Activated CD8-positive, alpha-beta memory T cell treated with anti-CD3 and anti-CD28 coated beads, Interleukin-2, amount 50 U/mL, for 48 hours (primary cell): ENCODE measurements at places on chromosomes 16 and 17.

GRCh38 chr17:65801513-65801912, 240.1 kb upstream of the AXIN2 start:
- no peak for DNase-seq

DNA sequence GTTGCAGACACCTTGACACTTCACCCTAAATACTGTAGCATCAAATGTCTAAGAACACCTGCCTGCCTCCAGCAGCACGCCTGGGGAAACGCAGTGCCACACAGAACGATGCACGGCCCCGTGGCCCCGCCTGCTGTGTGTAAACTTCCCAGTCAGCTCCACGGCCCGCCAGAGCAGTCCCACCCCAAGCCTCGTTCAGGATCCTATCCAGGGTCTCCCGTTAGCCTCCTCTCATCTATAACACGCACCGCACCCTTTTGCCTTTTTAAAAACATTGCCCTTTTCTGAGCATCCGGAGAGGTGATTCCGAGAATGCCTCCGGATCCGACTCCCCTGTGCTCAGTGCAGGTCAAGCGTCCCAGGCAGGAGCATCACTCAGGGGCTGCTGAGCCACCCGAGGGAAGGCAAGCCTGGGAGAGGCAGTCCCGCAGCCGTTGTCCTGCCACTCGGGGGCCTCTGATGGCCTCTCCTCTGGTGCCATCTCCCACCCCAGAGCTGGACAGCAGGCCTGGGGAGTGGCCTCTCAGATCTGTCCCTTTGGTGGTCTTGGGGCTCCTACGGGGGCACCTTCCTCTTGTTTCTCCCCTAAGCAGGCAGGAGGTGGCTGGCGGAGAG, 37.9 kb upstream of the SLC38A10 start:
- DNase-seq: no peak

- no peak for DNase-seq
Measured at GRCh38 chr16:73823205-73823849, 473.3 kb upstream of the PSMD7 start.

GRCh38 chr16:73288520-73288919, 240.6 kb upstream of the ZFHX3 start:
- no peak for DNase-seq

- no peak for DNase-seq
Measured at GRCh38 chr17:41448506-41448905, 7.7 kb upstream of the KRT38 start.

- DNase-seq: no peak
Measured at GRCh38 chr16:88310796-88311605, 71.8 kb upstream of the ZNF469 start.

DNA sequence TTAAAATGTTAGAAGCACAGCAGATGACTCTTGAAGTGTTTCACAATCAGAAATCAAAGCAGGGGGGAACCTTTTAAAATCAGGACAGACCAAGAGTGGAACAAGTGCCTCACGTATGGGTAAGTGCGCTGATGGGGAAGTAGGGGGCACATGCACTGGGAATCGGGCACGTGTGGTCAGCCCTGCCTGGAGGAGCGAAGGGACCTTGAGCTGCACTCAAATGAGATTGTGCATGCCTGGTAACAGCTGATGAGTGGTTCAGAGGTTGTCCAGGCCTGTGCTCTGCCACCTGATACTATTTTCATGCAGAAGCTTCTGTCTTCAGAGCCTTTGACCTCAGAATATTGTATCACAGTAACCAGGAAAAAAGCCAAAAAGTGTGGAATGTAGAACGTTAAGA, 13.7 kb upstream of the XYLT2 start:
- DNase-seq: peak; percentile 37

- peak; percentile 78 for DNase-seq
Measured at GRCh38 chr17:40323391-40324381, 14.7 kb downstream of the RARA start.

- no peak for DNase-seq
Measured at GRCh38 chr17:60154616-60155426, 5.0 kb downstream of the CA4 start.

DNA sequence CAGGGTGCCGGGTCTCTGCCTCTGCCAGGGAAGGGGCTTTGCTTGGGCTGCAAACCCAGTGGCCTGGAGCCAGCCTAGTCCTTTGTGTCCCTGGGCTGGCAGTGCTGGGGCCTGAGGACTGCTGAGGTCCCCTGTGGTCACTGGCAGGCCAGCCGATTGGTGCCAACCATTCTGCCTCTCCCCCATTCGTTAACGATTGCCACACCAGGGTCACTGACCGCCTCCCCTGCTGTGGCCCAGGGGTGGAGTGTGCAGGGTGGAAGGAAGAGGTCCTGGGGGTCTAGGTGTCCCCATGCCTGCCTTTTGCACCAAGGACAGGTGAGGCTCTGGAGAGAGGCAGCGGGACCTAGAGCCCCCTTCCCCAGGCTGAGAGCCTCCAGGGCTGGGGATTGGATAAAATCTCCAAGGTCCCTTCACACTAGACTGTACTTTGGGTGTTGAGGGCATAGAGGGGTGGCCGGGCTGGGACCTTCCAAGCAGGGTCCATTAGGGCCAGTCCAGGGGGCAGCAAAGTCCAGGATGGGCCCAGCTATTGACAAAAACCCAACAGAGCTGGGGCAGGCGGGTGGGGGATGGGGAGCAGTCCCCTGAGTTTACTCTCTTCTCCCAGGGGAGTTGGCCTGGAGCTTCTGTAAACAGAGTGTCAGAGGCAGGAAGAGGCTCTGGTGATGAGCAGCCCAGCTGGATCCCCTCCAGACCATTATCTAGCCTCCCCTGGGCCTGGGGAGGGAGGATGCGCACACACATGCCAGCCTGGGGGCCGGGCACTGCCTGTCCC, 1.1 kb downstream of the VASN start:
- DNase-seq: no peak

- no peak for DNase-seq
Measured at GRCh38 chr17:47652570-47652969, 2.9 kb downstream of the KPNB1 start.

- peak; percentile 90 for DNase-seq
Measured at GRCh38 chr16:81444448-81445121, at the start of gene CMIP. CMIP (plus strand) TSS chr16:81444808.

GRCh38 chr16:11084484-11084875, 140.1 kb downstream of the CLEC16A start:
- DNase-seq: no peak

DNA sequence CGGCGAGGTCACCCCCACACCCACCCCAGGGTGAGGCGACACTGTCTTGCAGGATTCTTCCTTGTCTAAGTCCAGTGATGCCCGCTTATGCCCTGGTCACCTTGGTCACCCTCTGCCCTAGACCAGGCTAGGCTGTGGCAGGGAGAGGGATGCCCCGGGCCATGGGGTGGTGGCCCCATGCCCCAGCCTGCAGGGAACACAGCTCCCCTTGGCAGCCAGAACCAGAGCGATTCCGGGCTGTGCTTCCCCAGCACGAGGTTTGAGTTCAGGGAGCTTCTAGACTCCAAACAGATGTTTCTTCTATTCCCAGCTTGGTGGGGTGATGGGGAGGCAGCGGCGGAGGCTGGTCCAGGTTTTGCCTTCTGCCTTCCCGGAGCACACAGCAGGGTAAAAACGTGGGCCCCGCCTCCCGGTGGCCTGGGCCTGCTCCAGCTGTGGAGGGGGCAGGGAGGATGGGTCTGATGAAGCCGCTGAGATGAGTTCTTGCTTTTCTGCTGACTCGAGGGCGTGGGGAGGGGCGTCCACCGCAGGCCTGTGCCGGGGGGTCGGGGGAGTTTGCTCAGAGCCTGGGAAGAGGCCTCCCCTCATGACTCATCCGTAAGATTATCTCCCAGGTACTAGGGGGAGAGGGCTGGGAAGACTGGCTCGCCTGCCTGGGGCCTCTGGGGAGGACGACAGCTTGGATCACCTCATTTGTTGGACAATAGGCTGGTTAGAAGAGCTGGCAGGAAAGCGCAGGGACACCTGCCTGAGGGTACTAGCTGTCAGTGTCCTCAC, 15.4 kb downstream of the SMTNL2 start:
- no peak for DNase-seq

GRCh38 chr16:87305505-87306391, 11.4 kb downstream of the C16orf95 start:
- no peak for DNase-seq

DNA sequence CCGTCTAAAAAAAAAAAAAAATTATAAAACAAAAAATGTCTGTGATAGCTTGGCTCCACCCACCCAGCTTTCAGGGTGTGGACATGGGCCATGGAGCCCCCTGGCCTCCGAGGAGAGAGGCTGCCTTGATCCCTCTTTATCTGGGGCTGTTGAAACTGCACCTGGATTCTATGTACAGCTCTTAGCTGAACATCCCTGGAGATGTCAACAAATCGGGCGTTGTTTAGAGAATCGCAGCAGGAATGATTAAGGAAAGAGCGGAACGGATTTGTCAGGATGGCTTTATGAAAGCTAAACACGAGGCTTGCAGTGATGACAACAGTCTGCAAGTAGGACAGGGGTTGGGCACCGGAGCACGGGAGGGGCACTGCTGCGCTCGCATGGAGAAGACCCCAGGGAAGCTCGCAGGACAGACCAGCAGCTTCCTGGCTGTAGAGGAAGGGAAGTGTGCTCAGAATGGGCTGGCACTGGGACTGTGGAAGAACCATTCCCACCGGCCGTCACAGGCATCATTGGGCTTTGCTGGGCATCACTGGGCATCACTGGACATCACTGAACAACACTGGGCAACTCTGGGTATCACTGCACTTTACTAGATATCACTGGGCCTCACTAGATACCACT, 195.8 kb upstream of the FOXF1 start:
- no peak for DNase-seq

GRCh38 chr16:80016731-80017326, 416.3 kb upstream of the MAF start:
- DNase-seq: no peak

DNA sequence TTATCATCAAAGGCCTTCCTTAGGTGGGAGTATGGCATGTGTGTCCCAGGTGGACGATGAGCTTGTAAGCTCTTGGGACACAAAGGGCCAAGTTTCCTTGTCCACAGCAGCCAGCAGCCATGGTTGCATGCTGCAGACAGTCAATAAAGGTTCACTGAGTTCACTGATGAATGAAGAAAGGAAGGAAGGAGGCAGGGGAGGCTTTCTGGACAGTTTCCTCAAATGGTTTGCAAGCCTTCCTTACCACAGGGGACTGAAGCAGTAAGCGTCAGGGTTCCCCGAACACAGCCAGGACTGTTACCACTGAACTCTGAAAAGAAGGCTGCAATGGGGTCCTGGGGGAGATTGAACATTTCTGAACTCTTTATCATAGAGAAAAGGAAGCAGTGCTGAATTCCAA, 111.1 kb downstream of the GAS7 start:
- no peak for DNase-seq

DNA sequence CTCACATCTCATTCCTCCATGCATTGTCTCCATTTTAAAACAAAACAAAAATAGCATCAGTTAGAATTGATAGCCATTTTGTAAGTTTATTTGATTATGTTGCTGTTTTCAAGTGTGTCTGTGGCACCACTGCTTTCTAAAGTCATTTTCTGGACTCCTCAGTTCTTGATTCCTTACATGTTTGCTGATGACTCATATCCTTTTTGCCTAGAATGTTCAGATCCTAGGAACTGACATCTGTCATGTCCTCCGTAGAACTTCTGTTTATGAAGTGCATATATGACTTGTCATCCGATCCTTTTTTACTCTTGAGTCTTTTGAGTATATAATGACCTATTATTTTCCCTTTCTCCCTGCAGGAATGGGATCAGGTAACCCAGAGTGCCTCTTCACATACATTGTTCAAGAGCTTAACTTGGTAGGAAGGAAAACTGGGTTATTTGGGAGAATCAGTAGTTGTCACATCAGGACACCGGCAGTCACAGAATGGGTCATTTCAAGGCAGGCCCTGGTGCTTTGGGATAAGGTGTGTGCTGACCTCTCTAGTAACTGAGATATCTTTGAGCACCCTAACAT, 69.2 kb downstream of the MAP2K4 start:
- no peak for DNase-seq

- DNase-seq: no peak
Measured at GRCh38 chr17:7577327-7578199, 1.9 kb upstream of the CD68 start.

- DNase-seq: peak; percentile 75
Measured at GRCh38 chr17:2343421-2343820, 6.1 kb downstream of the SGSM2 start.

GRCh38 chr16:82451449-82451848, 175.3 kb upstream of the CDH13 start:
- no peak for DNase-seq

GRCh38 chr16:66862023-66862520, 17.9 kb downstream of the CA7 start:
- no peak for DNase-seq

DNA sequence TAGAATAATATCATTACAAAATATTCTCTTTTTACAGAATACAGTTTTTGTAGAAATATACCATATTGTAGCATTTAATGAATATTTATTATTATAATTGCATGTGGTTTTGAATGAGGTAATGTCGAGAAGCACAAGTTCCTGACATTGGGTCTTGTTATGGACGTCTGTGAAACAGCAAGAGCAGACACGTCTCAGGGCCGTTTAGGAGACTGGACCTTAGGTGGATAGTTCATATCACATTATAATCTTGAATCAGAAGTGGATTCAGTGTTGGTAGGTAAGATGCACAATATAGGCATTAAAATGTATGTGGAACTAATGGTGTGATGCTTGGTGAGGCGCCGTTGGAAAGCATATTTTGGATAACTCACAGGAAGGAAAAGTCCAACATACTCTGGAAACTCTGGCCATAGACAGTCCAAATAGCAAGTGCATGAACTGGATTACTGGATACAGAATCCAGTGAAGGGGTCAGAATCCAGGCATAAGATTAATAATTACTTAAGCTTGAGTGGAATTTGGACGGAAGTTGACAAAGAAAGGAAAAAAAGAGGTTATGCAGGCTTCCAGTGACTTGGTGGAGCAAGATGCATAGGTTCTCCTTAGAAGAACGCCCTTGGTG, 17.2 kb downstream of the ABCA8 start:
- DNase-seq: no peak

DNA sequence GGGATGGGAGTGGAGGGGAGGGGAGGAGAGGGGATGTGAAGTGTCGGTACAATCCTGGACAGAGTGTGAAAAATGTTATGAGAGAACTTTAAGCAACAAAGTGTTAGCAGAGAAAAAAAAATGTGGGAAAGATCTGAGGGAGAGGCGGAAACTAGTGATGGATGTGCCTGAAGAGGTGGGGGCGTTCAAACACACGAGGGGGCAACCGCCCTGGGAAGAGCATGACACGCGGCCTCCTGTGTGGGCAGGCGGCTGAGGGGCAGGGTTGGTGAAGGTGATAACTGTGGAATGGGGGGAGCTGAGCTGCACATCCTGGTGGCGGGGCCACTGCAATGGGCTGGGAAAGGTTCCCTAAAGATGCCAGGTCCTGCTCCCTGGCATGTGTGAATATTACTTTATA, 30.1 kb downstream of the IFT140 start:
- no peak for DNase-seq
